Stimulated activated CD8-positive, alpha-beta memory T cell treated with anti-CD3 and anti-CD28 coated beads, Interleukin-7, amount 100 ng/mL, for 4 hours (primary cell): ENCODE measurements at places on chromosomes 7 and 10.

DNA sequence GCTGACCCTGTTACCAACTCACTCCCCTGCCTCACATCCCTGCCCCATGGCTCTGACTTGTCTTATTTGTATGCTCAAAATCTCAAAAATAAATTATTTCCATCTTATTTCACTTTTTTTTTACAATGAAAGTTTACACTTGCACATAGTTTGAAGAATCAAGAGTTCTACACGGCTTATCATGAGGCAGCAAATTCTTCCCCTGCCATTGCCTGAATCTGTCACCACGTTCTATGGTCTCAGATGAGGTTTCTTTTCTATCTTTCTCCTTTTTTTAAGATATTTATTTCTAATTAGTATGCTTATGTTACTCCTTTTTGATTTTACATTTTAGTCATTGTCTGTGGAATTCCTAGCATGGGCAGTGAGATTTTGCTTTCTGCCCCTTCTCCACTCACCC, 28.4 kb downstream of the ARHGAP22 start:
- no peak for DNase-seq

GRCh38 chr7:22255342-22255741, 101.6 kb downstream of the RAPGEF5 start:
- DNase-seq: no peak

GRCh38 chr10:103127241-103127640, 65.8 kb downstream of the NT5C2 start:
- no peak for DNase-seq

DNA sequence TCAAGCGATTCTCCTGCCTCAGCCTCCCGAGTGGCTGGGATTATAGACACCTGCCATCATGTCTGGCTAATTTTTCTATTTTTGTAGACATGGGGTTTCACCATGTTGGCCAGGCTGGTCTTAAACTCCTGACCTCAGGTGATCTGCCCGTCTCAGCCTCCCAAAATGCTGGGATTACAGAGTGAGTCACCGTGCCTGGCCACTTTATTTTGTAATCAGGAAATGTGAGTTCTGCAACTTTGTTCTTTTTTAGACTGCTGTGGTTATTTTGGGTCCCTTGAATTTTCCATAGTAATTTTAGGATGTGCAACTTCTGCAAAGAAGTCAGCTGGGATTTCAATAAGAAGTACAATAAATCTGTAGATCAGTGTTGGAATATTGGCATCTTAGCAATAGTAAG, 96.8 kb downstream of the CYTH3 start:
- no peak for DNase-seq

- DNase-seq: no peak
Measured at GRCh38 chr10:131909929-131910328, 9.1 kb downstream of the PPP2R2D start.

GRCh38 chr7:38585572-38586354, 45.4 kb downstream of the AMPH start:
- no peak for DNase-seq

DNA sequence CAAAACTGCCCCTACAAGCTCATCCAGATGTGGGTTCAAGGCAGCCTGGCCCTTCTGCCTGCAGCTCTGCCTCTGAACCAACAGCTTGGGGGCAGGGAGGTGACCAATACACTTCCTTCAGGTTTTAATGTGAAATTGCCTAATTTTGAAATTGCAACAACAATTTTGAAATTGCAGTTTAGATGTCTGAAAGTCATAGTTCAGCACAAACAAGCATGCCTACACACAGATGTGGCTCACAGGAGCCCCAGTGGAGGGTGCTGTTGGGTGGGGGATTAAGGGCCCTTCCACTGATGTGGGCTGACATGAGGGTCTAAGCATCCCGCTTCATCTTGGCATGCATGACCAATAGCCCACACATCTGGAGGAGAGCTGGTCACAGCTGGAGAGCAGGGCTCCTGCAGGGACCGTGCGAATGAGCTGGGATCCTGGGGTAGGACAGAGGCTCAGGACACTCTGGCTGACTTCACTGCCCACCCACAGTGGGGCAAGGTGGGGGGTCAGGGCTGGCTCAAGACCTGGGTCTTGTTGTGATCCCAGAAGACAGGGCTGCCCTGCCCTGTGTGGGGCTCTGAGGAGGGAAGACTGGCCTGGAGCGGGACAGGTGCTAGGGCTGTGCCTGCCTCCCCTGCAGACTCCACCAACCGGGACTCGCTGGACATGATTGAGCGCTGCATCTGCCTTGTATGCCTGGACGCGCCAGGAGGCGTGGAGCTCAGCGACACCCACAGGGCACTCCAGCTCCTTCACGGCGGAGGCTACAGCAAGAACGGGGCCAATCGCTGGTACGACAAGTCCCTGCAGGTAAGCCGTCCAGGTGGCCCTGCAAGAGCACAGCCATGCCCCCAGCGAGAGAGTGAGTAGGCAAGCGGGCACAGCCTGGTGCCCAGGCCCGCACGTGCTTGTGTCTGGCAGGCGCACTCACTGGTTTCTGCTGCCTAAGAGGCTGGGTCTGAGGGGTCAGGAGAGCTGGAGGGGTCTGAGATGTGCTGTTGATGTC, 32.3 kb downstream of the CHAT start:
- DNase-seq: no peak

DNA sequence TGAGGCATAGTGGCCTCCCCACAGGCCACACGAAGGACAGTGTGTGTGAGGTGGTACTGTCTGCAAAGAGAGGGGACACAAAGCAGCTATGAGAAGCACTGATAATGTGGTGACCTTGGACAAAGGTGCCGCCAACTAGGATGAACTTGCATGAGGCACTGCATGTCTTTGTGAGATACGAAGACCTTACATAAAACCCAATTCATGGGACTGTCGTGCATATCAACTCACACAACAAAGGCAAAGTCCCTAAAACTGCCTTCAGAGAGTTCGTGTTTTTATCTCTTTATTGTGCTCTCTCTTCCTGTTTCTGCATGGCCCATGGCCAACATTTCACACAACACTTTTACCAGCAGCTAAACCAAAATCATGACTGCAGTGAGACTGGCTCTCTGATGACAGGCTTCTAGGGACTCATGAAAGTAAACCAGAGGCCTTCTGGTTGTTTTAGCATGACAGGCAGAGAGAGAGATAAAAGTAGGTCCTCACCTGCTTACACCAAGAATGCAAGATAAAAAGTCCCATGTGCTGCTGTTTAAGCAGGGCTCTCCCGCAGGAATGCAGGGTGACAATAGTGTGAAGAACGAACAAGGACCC, 347.8 kb downstream of the ELMO1 start:
- DNase-seq: no peak

- no peak for DNase-seq
Measured at GRCh38 chr10:60433684-60434083, 44.0 kb upstream of the ANK3 start.

DNA sequence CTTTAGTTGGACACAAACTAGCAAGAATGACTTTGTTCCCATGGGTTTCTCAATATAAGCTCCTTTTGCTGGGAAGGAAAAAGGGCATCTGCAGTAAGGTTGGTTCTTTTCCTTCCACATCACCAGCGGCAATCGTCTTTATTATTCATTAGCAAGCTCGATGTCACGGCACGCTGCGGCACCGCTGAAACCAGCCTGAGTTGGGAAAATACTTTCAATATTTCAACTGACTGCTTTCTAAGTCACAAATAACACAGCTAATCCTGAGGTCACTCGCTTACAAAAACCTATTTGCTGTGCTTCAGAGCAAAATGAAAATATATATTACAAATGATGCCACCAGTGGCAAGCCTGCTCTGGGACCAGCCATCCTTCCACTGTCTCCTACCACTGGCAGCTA, 585.8 kb downstream of the DNAJB6 start:
- no peak for DNase-seq

- DNase-seq: no peak
Measured at GRCh38 chr10:98076086-98076485, 45.7 kb upstream of the CRTAC1 start.

DNA sequence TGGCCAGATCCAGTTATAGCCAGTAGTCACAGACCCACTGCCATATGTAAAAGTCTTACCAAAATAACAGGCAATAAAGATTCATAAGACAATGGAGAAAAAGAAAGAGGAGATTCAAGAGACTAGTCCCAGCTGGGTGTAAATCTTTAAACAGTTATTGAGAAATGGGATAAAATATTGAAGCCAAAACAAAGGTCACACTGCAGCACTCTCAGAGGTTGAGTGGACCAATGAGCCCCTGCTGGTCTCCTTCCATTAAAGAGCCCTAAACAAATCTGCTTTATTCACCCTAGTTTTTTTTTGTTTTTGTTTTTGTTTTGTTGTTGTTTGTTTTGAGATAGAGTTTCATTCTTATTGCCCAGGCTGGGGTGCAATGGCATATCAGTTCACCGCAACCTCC, 98.8 kb downstream of the JMJD1C start:
- no peak for DNase-seq
